ENCODE measurements at places on chromosomes 16 and 17. TPM values are rescaled to one million over a fixed set of nuclear protein-coding genes. Genes with fewer than 3 reads are reported as not detected.

Gene DPEP2
- total RNA-seq, result not detected

Gene GGT6
- not detected for total RNA-seq

Gene PLLP
- 0.17 TPM for total RNA-seq

Gene HS3ST3A1
- total RNA-seq, result 4.7 TPM

Gene MMP15
- 1.6 TPM for total RNA-seq

Gene SMURF2
- 51.9 TPM for total RNA-seq

Gene TNP2
- not detected for total RNA-seq

DNA sequence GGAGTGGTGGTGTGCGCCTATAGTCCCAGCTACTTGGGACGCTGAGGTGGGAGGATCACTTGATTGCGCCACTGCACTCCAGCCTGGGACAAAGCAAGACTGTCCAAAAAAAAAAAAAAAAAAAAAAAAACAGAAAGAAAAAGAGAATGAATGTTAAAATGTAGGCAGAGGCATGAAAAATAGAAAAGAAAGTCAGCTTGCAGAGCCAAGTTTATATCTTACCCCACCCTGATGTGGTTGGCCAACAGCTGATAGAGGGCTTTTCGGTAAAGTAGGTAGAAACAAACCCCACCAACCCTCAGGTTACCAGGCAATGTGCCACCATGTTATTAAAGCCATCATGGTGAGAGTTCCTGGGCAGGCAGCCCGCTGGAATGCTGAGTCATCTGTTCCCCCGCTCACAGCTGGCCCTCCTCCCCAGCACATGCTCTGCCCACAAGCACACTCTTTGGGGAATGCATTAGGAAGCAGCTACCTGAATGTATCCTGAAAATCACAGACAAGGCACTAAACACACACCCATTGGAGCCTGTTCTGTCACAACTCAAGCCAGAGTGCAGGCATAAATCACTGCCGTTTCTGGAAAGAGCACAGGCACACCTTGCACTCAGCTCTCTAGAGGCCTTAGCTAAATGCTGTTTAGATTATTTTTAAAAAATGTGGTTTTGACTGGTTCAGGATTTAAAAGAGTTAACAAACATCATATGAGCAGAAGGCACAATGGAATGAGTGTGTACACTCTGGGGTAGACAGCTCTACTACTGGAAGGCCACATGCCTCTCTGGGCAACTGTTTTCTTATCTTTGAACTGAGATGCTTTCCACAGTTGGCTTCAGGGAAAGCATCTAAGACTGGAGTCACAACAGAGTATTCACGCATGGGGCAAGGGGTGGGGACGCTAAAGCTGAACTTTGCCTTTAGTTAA lies 128.5 kb downstream of the PARN start:
- peak; percentile 96 for DNase-seq

- no peak for DNase-seq
Observed at GRCh38 chr16:65213866-65214595, 92.2 kb upstream of the CDH11 start.

DNA sequence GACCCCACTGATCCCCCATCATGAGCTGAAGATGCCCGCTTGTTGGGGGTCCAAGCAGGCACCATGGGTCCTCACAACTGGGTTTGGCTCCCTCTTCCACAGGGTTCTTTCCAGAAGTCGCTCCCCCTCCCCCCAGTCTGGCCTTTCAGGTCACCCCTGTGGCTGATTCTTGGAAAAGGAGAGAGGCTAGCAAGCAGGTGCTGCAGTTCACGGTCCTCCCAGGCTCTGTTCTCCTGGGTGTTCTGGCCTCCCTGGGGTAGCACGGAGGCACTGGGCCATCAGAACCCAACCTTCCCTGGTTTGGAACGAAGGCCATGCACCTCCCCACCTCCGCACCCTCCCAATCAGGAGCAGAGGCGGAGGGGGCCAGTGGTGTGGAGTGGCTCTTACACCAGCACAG lies 18.9 kb downstream of the CACNA1G start:
- DNase-seq, result no peak

- DNase-seq, result no peak
Observed at GRCh38 chr16:89599451-89599858, 14.0 kb upstream of the DPEP1 start.

- no peak for DNase-seq
Observed at GRCh38 chr17:61816538-61816937, 46.8 kb downstream of the BRIP1 start.

- no peak for DNase-seq
Observed at GRCh38 chr17:48513666-48514455, 16.9 kb downstream of the HOXB1 start.

- DNase-seq, result no peak
Observed at GRCh38 chr16:12611916-12612597, 191.6 kb downstream of the CPPED1 start.

GRCh38 chr16:19344224-19344801 lies 58.8 kb downstream of the CLEC19A start:
- no peak for DNase-seq

GRCh38 chr17:44207743-44208142 lies 8.1 kb upstream of the ATXN7L3 start:
- no peak for DNase-seq

DNA sequence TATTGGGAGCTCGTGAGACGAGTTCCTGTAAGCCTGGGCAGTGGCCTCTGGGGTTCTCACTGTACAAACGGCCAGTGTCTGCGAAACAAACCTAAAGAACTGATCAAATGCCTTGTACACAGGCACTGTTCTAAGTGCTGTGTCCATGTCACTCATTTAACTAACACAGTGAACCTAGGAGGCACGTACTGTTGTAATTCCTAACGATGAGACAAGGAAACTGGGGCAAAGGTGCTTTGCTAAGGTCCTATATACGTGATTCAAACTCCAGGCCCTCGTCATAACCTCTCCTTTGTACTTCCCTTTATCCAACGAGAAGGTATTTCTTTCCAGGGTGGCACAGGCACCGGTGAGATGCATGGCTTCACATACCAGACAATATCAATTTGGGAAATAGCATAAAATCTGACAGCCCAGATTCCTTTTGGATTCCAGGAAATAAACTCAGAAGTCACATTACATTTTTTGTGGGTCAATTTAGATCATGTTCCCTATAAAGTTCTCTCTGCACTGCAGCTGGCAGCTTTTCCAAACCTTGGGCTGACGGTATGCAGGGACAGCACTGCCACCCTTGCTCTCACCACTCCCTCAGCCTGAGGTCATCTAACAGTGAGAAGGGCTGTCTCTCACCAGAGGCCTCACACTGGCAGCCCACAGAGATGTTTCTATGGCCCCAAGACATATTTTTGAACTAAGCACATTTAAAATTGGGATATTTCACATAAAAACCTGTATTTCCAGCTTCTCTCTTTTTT lies 18.3 kb downstream of the GLYR1 start:
- no peak for DNase-seq

Data from H4 (cell line).